ENCODE measurements at places on chromosomes 3 and 15. TPM values are rescaled to one million over a fixed set of nuclear protein-coding genes. Genes with fewer than 3 reads are reported as not detected.
A peak's percentile ranks its signal among the peaks of the same experiment; 100 is the strongest.

GRCh38 chr3:133750259-133750656, 4.1 kb downstream of the TF start:
- no peak for DNase-seq

TRH gene
- total RNA-seq, result 111 TPM

- peak; percentile 16 for DNase-seq
Measured at GRCh38 chr3:114451051-114451451, 157.2 kb downstream of the TIGIT start.

- DNase-seq, result no peak
Measured at GRCh38 chr15:88609344-88610090, 11.6 kb upstream of the AEN start.

DNA sequence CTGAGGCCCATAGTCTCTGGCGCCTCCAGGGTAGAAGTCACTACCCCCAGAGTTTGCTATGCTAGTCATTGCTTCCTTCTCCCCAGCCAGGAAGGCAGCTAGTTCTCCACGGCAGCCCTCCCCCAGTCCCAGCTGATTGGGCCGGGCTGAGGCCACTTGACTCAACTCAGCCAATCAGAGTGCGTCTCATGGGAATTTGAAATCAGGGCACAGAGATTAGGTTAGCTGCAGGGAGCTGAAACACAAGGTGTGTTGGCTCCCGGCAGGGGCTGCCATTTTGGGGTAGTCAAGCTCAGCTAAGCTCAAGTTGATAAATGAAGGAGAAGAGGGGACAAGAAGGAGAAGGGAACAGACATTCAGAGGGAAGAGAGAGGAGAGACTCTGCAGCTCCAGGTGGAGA, 32.8 kb downstream of the LINGO1 start:
- peak; percentile 87 for DNase-seq

DNA sequence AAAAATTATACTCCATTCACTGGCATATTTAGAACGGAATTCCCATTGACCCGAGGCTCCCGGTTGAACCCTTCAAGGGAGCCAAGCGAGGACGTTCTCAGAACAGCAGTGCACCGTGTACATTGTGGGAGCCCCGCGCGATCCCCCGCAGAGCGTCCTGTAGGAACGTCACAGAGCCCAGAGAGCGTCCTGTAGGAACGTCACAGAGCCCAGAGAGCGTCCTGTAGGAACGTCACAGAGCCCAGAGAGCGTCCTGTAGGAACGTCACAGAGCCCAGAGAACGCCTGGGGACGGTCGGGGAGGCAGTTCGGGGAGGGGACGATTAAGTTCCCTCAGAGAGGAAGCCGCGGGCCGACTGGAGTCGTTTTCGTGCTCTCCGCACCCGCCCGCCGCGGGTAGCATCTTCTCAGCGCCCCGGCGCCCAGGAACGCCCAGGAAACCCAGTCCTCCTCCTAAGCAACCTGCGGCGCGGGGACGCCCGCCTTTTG, 506 bp upstream of the ATP1B3 start:
- peak; percentile 74 for DNase-seq

GRCh38 chr3:98977520-98977919, 76.0 kb upstream of the DCBLD2 start:
- DNase-seq, result peak; percentile 72

UBXN7 gene
- 10.4 TPM for total RNA-seq

- no peak for DNase-seq
Measured at GRCh38 chr15:89393056-89393455, 58.4 kb upstream of the POLG start.

GRCh38 chr3:152769523-152769922, 65.4 kb upstream of the P2RY1 start:
- DNase-seq, result no peak

SH2D7 gene
- not detected for total RNA-seq

DNA sequence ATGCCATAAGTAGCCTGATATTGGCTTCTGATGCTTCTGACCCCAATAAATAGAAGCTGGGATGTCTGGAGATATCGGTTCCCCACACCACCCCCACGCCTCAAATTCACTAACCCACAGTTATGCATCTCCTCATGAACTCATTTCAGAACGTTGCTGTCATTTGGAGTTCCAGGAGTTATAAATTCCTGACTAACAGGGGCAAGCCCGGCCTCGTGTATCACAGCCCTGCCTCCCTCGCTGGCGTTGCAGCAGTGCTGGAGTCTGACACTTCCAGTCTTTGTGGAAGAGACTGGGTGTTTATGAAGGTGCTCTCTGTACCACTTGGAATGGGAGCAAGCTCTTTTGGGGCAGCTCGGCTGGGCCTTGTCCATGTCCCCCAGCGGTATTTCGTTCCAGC, 101.0 kb downstream of the ANP32A start:
- no peak for DNase-seq

DNA sequence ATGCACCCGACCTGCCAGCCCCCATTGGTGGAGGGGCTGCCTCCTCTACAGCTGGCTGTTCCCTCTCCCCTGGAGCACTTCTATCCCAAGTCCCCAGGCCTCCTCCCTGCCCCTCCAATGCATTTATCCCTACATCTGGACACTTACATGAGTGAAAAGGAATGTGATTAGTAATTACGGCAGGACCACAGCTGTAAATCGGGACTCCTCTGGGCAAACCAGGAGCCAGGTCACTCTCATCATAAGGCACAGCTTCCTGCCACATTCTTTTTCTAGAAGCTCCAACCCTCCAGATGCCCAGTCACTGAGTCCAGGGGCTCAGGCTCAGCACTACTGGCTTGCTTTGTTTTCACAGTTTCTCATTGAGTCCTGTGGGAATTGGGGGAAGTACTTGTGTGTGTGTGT, 54.3 kb downstream of the IL20RB start:
- DNase-seq, result peak; percentile 39

CLEC3B gene
- total RNA-seq, result not detected

DNA sequence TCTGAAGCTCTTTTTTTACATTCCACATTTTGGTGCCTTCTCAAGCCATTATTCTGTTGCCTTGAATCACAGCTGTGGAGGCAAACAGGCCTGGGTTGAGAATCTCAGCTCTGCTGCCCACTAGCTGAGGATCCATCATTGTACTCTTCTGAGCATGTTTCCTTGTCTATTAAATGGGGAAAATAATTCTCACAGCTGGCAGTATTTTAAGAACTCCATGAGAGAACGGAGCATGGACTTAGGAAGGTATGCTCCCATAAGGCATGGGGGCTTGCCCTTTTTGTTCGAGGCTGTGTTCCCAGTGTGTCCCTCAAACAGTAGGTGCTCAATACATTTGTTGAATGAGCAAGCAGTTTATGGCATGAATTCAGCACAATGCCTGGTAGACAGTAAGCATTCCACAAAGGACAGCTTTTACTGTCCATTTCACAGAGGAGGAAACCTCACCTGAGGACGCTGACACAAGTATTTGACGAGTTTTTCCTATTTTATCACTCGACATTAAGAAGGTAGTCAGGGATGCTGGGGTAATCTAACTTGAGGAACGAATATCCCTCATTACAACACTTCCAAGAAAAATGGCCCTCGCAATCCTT, 2.1 kb upstream of the PTPRG start:
- DNase-seq, result no peak

GRCh38 chr3:6147883-6148282, 713.0 kb upstream of the GRM7 start:
- DNase-seq, result no peak

DNA sequence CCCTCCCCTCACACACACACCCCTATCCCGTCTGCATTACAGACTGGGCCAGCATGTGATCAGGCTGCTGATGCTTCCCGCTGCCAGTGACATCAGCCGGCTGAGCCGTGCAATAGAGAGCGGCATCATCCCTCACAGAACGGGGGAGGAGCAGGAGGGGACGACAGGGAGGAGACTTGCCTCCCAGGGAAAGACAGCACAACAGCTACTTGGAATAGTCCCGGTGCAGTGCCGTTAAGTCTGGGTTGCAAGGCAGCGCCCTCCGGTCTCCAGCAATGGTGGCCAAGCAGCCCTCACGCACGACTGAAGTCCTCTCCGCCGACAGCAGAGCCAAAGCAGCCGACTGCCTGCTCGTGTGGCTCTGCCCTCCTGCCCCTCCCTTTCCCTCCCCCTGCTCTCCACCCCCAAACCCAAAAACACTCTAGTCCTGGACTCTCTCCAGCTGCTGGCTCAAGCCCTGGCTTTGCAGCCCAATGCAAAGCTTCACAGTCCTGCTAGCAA, 31.5 kb upstream of the RPS17 start:
- DNase-seq, result peak; percentile 82

GRCh38 chr15:71708741-71709140, 101.6 kb upstream of the NR2E3 start:
- DNase-seq, result no peak

DNA sequence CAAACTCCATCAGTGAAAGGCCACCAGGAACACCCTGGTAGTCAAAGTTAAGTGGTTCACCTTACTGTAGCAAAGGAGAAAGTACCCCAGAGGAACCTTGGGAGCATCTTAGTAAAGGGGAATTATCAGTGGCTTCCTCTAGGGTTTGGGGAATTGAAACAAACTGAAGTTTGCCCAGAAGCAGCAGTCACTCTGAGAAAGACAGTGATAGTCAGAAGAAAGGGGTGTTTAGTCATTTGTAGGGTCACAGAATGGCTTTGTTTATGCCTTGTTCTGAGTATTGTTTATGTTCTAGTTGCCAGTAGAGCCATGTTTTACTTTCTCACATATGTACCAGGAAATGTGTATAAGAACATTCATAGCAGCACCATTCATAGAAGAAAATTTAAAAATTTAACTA, 93.8 kb downstream of the FHIT start:
- DNase-seq, result no peak

DNA sequence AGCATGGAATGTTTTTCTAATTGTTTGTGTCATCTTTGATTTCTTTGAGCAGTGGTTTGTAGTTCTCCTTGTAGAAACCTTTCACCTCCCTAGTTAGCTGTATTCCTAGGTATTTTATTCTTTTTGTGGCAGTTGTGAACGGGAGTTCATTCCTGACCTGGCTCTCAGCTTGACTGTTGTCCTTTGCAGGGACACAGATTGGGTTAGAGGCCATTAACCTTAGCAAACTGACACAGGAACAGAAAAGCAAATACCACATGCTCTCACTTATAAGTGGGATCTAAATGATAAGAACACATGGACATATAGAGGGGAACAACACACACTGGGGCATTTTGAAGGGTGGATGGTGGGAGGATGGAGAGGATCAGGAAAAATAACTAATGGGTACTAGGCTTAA, 52.2 kb upstream of the RORA start:
- DNase-seq, result no peak

IMPG2 gene
- total RNA-seq, result 0.49 TPM
